ENCODE measurements at places on chromosomes 1 and 21.

- no peak for DNase-seq
These were observed 174.7 kb downstream of the LBR start for GRCh38 chr1:225253173-225253572.

DNA sequence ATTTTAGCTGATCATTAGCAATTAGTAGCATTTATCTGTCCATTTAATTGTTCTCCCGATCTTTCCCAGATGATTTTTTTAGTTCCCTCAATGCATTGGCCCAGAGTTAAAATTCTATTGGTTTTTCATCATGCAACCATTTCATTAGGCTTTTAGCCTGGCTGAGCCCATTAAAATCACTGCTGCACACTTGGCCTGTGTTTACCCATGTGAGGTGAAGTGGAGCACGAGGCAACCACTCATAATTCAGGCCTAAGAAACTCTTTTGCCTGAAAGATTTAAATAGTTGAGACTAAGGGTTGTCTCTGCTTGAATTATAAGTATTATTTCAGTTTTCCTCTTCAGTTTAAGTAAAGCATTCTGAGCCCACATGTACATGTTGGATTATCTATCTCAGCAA is 889.0 kb upstream of the ADGRL4 start:
- no peak for DNase-seq

- peak; percentile 96 for DNase-seq
These were observed at the start of gene SH3GLB1 for GRCh38 chr1:86704458-86704971. SH3GLB1 (plus strand) TSS chr1:86704576; CDS start chr1:86704900, 324 bp downstream.

DNA sequence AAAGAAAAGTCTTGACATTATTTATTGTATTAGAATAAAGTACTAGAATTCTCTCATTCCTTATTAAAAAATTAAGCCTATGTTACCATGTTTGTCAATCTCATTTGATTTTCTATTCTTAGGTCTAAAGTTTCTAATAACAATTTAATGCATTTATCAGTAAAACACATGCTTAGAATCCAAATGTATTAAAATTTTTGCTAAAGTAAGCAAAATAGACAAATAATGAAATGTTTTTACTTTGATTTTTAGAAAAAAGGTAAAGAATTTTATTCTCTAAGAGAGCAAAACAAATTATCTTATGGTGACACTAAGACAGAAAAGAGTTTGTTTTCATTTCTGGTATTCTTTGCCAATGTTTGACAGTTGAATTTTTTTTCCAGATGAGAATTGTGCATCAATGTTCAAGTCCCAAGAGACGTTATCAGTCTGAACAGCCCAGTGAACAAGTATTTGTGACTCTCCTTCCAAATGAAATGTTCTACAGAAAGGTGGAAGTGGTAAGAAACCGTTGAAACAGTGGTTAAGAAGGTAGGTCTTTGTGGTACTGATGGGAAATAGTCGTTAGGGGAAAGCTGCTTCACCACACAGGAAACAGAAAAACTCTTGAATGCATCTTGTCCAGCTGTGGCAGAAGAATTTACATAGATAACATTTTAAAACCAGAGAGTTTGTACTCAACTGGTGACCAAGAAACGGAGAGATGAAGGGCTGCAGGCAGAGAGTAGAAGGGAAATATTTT is 402.5 kb downstream of the PTPRC start:
- no peak for DNase-seq

GRCh38 chr21:41142051-41142795 is 25.7 kb upstream of the BACE2 start:
- DNase-seq = peak; percentile 11

DNA sequence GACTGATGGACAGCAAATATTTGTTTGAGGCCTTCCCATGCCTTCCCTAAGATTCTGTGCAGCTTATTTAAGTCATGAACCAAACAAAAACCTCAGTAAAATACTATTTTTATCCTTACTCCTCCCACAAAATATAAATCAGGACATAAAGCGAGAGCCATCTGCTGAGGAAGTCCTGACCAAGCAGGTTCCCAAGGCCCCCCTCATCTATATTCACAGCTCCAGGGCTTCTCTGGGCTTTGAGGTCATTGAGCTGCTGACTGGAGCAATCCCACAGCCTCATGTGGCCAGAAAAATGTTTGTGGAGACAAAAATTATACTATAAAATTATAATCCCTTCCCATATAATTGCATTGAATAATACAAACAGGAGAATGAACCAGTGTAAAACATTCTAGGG is 846.2 kb downstream of the ADGRL2 start:
- no peak for DNase-seq

- DNase-seq = no peak
These were observed 12.6 kb downstream of the COL6A1 start for GRCh38 chr21:45994086-45994661.

- no peak for DNase-seq
These were observed 276.2 kb downstream of the NEGR1 start for GRCh38 chr1:72006092-72006491.

DNA sequence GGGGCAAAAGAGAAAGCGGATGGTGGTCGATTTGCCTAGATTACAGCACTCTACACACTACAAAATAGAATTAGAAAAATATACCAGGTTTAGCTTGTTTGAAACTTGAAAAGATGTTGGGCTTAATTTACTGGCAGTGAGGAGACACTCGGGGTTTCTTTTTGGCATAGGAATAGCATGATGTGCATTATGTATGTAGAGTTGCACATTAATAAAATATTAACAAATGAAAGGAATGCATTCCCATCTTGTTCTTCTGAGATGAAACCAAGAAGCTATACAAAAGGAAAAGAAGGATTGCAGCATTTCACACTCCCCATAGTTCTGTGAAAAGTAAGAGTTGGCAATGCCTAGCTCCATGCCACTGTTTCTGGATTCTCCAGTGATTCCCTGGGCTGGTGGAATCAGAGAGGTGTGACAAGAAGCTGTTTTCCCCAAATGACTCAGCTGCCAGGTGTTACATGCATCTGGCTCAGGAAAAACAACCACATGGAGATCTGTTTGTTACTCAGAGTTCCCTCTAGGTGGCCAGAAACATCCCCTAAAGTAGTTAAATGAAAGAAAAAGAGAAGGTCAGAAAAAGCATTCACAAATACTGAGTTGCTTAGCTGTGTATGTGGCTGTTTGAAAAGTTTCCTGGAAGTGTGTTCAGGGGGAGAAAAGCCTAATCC is 115.6 kb downstream of the UCK2 start:
- no peak for DNase-seq

- DNase-seq = peak; percentile 59
These were observed 44.9 kb downstream of the TRAF5 start for GRCh38 chr1:211371406-211372105.

GRCh38 chr1:153192697-153193096 is 10.5 kb upstream of the LELP1 start:
- peak; percentile 34 for DNase-seq

DNA sequence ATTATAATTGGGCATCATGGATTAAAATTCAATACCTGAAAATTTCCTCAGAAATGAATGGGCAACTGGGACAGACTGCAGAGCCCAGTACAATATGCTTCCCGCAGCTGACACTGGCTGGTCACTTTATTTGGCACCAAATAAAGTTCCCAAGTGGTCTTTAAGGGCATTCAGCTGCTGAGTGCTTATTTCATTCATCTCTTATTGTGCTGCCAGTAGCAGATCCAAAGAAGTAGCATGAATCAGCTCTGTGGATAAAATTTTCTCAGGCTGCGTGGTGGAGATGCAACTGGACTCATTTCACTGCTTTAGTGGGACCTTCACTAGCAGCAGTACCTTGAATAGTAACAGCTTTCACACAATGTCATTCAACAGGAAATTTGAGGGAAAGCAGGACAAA is 226.3 kb upstream of the ADGRL2 start:
- DNase-seq = no peak

GRCh38 chr21:26962621-26963181 is 4.2 kb downstream of the ADAMTS5 start:
- no peak for DNase-seq

- DNase-seq = no peak
These were observed 186.7 kb downstream of the PDE4B start for GRCh38 chr1:65979136-65980044.

DNA sequence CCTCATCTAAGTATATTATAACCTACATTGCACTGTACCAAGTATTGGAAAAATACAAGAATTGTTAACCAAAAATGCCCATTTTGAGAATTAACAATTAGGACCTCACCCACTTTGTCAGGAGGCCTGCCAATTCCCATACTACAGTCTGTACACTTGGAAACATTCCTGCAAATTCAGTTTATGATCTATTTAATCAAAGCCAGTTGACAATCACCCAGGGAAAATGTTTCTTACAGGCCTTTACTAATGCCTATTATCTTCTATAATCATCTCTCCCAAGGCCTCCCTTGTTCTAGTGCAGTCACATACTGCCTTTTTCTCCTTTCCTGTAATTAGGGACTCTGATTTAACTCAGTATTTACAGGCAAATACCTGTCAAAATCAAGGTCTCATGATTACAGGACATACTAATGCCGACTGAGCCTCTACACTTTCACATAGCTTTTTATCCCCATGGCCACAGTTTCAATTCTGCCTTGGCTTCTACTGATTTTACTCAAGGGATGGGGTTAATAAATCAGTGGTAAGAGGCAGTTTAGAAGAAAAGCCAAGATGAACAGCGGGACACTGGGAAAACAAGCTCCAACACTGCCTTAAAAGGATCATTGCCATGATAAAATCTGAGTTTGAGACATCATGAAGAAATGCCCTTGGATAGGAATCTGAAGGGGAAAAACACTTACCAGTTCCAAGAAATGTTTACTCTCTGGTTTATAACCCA is 338.7 kb downstream of the VAV3 start:
- DNase-seq = no peak

DNA sequence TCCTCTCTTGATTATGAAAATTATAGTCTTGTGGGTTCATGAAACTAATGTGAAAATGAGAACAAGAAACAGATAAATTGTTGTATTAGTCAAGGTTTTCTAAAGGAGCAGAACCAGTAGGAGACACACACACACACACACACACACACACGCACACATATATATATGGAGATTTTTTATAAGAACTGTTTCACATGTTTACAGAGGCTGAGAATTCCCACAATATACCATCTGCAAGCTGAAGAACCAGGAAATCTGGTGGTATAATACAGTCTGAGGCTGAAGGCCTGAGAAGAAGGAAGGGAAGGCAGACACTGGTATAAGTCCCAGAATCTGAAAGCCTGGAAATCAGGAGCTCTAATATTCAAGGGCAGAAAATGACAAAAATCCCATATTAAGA is 70.9 kb upstream of the RGS18 start:
- no peak for DNase-seq

DNA sequence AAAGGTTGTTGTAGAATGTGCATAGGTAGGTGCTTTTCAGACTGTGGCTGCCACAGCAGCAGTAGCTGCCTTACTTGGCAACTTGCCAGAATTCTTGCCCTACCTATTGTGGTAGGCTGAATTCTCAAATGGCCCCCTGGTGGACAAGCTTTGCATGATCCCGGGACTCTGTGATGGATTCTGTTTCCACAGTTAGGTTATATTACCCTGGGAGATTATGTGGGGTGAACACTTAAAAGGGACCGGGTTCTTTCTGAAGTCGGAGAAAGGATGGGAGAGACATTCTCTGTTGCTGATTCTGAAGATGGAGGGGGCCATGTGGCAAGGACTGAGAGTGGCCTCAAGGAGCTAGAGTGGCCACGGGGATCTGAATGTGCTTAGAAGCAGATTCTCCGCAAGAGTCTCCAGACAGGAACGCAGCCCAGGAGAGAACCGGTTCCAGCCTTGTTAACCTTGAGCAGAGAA is 32.1 kb upstream of the KCNE1 start:
- peak; percentile 16 for DNase-seq

- DNase-seq = peak; percentile 58
These were observed 8.4 kb downstream of the FOXE3 start for GRCh38 chr1:47424336-47424982.

DNA sequence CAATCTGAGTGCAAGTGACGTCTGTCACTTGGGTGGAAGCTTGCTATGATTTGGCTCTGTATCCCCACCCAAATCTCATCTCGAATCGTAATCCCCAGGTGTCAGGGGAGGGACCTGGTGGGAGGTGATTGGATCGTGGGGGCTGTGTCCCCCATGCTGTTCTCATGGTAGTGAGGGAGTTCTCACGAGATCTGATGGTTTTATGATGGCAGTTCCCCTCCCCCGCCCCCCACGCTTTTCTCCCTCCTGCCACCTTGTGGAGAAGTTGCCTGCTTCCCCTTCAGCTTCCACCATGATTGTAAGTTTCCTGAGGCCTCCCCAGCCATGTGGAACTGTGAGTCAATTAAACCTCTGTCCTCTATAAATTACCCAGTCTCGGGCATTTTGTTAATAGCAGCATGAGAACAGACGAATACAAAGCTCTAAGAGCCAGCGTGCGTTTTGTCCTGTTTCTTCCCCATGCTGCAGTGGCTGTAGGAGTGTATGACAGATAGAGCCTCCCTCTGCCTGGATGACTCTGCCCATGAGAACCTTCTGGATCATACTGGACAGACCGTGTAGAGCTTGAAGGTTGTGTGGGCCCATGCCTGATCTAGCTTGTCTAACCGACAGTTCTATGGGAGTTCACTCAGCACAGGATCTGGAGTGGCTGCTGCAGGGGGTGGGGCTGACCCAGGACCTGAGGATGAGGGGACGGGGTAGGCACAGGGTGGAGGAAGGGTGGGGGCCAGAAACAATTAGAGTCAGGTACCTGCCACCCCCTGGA is 139.7 kb upstream of the ERRFI1 start:
- DNase-seq = peak; percentile 81

DNA sequence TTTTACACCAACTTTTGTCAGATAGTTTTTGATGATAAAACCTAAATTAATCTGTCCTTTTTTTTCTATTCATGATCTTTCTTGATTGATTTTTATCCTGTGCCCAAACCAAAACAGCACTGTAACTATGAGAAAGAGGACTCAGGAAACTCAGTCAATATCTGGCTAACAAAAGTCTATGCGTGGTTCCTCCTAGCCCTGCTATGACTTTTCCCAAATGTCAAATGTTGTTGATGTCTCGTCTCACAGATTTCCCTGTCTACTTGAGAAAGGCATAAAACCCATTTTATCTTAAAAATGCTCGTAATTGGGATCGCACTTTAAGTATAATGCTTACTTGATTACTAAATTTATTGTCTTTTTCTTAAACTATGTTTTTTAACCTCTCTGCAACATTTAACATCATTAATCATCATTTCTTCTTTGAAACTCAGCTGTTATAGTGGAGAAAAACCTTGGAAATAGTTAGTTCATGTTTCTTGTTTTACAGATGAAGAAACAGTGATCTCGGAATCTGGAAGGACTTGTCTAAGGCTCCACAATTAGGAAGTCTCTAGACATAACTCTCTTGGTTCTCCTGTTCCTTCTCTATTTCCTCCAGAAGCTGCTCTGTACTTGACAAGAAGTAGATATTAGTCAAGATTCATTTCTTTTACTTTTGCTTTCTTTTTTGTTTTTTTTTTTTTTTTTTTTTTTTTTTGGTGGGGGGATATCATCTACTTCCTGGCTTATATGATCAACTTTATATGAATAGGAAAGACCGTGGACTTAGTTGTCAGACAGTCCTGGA is 26.2 kb upstream of the PTPRC start:
- DNase-seq = no peak
